ENCODE measurements at places on chromosomes 5 and 9.

DNA sequence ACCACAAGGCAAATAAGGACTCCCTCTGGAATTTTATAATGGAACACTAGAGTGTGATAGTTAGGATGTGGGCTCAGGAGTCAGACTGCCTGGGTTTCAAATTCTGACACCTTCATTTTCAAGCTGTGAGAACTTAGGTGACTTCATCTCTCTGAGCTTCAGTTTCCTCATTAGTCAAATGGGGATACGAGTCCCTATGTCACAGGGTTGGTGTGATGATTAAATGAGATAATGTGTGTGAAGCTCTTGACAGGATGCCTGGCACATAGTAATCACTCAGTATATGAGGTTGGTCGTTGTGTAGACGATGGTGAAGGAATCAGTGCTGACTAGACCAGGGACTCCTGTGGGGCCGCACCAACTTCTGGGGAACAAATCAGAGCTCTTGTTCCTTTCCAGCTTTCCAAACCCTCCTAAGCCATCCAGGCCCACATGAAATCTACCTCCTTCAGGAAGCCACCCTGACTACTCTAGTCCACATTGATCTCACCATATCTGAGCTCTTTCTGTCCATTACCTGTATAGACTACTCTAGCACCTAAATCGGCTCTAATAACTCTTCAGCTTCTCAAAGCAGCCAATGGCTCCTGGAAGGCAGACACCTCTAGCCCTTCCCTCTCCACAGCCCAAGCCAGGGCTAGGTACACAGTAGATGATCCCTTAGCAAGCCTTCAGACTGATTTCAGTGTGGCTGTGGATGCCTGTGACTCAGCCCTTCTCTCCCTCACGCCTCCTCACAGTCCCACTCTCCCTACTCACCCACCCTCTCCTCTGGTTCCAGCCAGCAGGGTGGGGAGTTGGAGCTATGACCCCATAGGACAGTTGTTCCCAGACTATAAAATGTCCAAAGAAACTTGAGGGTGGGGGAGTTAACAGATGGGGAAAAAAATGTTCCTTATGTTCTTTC, 2.5 kb upstream of the TCF7 start:
- no peak for DNase-seq

GRCh38 chr9:649128-650074, 192.1 kb upstream of the DMRT1 start:
- DNase-seq, result no peak

DNA sequence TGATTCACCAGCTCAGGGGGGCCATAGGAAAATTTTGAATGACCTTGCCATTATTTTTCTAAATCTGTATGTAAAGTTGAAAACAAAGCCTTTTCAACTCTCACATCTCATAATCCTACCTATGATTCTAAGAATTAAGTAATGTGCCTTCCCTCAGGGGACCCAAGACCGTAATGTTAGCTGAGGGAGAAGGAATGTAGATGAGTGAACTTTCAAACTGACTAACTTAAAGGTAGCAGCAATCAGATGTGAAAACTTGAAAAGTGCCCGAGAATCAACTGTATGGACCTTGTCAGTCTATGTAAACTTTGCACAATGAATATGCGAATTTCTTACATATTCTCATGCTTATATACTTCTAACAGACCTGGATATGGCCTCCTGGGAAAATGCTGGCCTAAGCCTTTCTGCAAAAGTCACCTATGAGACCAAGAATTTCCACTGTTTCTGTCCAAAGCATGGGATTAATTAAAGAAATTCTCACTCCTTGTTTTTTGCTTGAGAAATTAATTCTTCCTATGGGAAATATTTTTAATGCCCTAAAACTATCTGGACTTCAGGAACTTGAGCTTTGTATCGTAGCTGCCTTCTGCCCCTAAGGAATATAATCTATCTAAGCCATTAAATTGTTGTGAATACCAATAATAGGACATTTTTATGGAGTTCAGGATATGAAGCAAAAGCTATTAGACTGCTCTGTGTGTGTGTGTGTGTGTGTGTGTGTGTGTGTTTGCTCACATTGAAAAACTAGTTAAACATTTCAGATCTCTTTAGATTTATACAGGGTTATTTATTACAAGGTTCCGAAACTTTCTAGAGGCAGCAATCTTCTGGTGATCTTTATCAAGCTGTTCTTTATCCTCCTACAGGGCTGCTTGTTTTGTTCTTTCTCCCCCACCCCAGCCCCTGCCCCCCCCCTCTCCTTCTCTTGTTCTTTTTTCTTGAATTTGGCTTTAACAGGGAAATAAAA, 169.1 kb upstream of the CLINT1 start:
- DNase-seq, result no peak

GRCh38 chr5:83473346-83474160, 2.0 kb downstream of the VCAN start:
- DNase-seq, result peak; percentile 74

GRCh38 chr5:96968614-96969013, 32.7 kb downstream of the LNPEP start:
- DNase-seq, result no peak

GRCh38 chr5:139648205-139649081, at the start of gene CXXC5:
CXXC5 (plus strand) TSS chr5:139648349; CDS start chr5:139680524, 32,175 bp downstream.
- no peak for DNase-seq

DNA sequence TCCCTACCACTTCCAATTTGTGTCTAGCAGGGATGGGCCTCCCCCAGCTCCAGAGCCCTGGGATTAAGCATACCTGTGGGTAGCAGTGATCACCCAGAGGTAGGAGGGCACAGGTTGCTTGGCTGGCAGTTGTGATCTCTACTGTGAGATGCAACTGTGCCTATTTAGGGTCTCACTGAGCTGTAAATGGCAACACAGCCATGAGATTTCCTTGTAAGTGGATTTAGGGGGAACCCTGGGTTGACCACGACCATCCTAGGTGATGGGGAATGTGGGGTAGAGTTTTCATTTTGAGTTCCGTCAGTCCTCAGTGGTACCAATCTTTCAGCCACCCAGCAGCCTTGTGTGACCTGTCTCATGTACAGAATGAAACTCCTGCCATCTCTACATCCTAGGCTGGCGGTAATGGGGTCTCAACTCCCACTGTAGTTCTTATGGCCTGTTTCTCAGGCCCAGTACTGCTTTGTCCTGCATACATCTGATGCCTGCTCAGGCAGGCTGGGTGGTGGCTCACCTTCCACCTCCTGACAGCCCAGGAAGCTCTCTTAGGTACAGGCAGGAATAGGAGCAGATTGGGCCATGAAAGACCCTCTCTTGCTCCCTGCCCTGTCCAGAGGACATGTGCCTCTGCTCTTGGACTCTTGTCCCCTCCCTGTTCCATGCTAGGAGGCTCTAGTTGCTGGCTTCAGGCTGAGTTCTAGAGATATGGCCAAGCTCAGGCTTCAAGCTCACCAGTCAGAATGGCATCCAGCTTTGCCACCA, 8.1 kb downstream of the HNRNPAB start:
- no peak for DNase-seq

GRCh38 chr5:145903867-145904266, 31.1 kb upstream of the GRXCR2 start:
- DNase-seq, result no peak

GRCh38 chr5:43367909-43368669, 44.1 kb downstream of the CCL28 start:
- DNase-seq, result no peak

DNA sequence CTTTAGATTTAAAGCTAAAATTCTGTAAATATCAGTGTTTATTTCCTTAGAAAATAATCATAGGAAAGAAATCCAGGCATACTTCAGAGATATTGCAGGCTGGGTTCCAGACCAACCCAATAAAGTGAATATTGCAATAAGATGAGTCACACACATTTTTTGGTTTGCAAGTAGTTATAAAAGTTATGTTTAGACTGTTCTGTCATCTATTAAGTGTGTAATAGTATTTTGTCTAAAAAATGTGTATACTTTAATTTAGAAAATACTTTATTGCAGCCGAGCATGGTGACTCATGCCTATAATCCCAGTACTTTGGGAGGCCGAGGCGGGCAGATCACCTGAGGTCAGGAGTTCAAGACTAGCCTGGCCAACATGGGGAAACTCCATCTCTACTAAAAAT, 6.9 kb upstream of the RIC1 start:
- no peak for DNase-seq

- DNase-seq, result no peak
Observed at GRCh38 chr9:136696502-136696901, 9.2 kb upstream of the AGPAT2 start.
